ENCODE measurements at places on chromosomes 4 and X.

GRCh38 chr4:6492027-6492590, 19.7 kb upstream of the PPP2R2C start:
- peak; percentile 15 for DNase-seq

DNA sequence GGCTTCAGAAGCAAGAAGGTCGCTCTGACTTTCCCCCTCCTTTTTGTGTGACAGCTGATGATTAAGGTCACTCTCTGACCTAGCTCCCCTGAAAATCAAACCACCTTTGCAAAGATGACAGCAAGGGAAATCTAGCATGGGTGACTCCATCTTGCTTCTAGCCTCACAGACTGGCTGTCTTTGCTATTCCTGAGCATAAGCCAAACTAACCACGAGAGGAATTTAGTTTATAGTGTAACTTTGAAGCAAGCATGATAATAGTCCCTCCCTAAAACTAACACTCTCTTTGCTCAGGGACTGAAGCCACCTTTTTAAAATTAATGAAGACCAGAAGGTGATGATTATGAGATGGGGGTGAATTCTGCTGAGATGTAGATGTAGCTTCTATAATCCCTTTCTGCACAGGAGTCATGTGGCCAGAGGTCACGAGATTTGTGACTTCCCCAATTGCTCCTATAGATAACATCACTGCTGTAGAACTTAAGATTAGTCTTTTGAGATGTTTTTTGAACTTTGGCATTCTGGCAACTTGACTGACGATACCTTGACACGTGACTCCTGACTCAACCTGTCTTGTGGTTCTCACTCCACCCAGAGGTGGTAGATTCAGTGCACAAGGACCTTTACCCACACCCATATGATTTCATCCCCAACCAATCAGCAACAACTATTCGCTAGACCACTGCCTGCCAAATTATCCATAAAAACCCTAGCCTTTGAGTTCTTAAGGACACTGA, 14.9 kb upstream of the PDE5A start:
- DNase-seq = no peak

- DNase-seq = no peak
Measured at GRCh38 chrX:40420899-40421729, 159.7 kb upstream of the ATP6AP2 start.

DNA sequence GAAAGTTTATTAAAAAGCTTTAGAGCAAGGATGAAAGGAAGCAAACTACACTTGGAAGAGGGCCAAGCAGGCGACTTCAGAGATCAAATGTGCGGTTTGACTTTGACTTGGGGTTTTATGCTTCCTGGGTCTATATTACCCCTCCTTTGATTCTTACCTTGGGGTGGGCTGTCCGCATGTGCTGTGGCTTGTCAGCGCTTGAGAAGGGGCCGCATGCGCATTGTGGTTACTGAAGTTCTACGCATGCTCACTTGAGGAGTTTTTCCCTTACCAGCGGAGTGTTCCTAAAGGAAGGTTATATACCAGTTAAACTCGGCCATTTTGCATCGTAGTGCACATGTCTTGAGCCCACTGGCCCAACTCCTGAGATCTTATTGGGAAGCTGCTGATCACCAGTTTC, 9.9 kb downstream of the ZNF157 start:
- peak; percentile 81 for DNase-seq

DNA sequence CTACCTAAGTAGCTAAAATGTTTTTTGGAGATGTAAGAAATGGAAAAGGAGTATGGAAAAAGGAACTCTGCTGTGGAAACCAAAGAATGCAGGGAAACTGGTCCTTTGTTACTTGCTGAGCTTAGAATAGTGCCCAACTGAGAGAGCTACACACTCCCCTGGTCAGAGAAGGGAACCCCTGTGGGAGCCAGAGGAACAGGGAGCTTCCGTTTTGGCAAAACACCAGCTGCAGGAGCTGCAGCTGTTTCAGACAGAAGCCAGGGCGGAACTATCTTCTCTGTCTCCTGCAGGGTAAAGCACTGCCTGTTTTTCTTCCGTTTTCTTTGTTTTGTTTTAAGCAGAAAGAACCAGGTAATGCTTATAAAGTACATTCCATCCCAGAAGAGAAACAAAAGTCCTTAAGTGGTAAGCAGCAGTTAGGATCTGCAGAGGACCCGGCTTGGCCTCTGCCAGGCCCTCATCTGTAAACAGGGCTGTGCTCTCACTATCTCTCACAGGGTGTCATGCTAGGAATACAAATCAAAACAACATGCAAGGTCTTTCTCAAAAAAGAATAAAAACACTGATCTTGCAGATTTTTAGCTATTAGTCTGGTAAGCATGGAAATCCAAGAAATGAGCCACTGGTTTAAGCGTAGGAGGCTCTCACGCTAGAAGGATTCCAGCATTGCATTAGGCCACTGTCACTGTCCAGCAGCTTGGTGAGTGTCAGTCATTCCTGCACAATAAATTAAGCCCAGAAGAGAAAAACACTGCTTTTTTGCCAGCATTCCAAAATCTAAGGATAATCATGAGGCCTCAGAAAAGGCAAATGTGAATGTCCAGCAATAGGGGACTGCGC, 76.1 kb downstream of the CHST7 start:
- DNase-seq = no peak

DNA sequence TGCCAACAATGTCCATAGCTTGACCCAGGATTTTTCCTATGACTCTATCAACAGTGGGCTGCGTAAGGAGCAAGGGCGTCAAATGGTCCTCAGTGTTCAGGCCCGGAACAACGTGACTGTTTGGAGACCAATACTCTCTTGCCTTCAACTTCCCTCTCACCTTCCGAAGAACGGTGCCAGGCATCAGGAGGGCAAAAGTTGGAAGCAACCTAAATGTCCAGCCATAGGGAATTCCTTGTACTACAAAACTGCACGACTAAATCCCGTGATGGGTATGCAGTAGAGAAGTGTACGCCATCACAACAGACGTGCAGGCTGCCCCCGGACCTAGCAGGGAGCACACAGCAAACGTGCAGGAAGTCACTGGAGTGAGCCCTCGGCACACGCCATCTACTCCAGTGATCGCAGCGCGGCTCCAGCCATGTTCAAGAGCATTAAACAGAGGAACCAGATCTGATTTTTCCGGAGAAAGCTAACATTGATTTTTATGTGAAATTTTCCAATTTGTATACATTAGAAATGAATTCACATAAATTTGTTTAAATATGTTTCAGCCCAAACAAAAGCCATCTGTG, 79.0 kb downstream of the JAKMIP1 start:
- peak; percentile 17 for DNase-seq

- DNase-seq = no peak
Measured at GRCh38 chrX:45379236-45379635, 178.6 kb upstream of the DIPK2B start.

DNA sequence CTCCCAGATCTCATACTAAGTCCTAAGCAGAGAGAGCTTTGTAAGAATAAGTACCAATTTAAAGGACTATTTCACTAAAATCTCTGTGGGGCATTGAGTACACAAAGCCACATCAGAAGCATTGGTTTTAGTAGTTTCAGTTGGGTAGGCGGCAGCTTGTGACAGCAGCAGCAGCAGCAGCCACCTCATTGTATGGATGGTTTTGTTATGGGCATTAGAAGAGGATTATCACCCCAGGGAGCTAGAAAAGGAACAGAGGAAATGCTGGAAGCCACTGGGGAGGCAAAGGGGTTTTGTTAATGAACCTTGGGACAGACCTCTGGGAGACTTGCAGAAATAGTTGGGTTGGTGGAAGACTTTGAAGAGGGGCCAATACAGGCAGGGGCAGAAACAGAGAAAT, 93.9 kb upstream of the FRMPD3 start:
- no peak for DNase-seq

- no peak for DNase-seq
Measured at GRCh38 chrX:77953302-77953701, 16.1 kb downstream of the PGAM4 start.

GRCh38 chr4:84417997-84418709, 80.9 kb downstream of the NKX6-1 start:
- no peak for DNase-seq

DNA sequence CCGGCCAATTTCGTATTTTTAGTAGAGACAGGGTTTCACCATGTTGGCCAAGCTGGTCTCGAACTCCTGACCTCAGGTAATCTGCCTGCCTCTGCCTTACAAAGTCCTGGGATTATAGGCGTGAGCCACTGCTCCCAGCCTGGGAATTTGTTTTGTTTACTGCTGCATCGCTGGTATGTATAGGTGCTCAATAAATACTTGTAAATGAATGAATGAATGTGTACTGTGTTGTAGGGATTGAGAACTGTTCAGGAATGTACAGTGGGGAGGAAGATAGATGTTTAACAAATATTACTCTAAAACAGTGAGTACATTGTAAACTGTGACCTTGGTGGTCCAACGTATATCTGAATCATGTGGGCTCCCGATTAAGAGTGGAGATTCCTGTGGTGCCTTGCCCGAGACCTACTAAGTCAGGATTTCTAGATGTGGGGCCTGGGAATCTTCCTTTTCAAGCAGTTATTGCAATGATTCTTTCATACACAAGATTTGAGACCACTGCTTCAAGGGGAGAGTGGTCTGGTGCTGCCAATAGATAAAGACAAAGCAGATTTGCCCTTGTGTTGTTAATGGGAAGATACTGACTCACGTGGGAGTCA, 41.0 kb downstream of the WWC2 start:
- no peak for DNase-seq

DNA sequence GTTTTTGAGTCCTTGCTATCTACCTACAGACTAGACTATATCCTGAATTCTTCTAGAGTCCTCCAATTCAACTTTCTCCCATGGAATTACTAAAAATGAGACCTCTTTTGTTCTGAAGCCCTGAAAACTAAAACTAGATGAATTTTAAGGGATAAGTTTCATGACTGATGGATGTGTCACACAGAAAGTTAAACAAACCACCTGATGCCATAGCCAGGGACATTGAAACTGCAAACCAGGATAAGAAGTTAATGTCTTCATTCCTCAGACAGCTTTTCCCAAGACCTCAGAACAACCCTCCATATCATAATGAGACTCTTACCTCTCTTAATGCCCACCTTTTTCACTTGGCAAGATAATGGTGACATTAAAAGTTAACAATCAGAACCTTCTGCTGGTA, 81.5 kb upstream of the PTPN13 start:
- DNase-seq = no peak

DNA sequence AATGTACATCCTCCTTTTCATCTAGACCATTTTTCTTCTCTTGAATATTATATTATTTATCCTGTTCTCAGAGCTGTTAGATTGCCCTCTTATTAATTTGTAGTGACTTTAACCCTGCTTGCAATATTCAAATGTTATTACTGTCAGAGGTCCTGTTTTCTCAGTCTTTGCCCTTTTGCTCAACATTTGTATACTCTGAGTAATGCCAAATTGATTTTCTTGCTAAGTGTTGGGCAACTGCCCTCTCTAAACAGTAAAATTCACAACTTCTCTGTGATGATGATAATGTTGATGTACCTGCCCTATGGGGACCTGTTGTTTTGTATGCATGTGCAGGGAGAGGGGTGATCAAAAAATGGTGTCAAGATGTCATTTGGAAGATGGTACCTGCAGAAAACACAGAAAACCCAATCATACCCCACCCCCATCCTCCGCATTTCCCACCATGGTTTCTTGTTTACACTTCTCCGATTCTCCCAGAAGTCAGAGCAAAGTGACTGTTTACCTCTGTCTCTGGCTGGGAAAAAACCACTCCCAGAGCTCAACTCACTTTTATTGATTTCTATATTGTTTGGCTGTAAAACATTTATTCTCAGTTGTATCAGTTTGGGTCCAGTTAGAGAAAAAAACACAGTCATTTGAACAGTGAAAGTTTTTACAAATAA, 694.0 kb downstream of the IL1RAPL1 start:
- no peak for DNase-seq

DNA sequence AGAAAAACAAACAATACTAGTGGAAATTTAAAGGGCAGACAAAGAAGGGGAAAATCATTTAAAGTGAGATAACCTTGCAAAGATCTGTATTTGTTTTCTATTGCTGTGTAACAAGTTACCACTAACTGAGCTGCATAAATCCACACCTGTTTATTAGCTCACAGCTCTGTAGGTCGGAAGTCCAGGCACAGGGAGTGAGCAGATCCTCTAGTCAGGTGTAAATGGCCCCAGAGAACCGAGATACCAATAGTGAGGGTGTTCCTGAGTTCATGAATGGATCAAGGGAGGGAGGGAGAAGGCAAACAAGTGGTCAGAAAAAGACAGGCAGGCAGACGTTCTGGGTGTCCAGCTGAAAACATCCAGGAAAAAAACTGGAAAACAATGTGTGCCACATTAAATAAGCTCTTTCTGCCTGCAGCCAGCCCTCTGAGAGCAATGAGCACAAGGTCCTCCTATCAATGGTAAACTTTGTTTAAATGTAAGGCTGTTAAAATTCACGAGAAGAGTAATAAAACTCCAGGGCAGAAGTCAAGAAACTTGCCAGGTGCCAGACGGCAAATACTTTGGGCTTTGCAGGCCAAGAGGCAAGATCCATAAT, 25.0 kb downstream of the ADGRA3 start:
- no peak for DNase-seq

DNA sequence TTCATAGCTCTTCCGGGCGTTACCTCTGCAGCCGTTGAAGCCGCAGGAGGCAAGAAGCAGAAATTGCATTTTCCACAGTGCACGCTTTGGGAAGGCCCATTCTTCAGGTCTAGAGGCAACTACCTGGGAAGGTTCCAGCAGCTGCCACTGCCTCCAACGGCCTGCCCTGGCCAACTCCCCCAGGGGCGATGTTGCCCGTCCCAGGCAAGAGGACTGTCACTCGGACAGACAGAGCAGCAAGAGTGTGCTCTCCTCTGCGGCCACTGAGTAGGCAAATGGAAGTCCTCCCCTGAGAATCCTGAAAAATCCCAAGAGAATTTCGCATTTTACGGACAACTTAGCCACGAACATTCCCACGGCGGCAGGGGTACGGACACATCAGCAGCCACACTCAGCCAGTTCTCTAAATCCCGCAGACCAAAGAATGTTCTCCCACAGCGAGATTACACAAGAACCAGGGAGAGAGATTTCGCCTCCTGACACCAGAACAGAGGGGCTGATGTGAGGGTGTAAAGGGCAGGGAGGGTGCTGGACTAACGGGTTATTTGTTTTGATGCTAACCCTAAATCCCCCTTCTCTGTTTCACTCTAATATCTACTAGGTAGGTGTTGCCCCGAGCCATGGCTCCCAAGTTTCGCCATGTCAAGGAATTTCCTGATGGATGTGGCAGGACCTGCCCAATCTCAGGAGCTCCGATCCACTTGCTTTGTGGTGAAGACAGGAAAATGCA, 63.8 kb downstream of the SEPSECS start:
- DNase-seq = no peak

DNA sequence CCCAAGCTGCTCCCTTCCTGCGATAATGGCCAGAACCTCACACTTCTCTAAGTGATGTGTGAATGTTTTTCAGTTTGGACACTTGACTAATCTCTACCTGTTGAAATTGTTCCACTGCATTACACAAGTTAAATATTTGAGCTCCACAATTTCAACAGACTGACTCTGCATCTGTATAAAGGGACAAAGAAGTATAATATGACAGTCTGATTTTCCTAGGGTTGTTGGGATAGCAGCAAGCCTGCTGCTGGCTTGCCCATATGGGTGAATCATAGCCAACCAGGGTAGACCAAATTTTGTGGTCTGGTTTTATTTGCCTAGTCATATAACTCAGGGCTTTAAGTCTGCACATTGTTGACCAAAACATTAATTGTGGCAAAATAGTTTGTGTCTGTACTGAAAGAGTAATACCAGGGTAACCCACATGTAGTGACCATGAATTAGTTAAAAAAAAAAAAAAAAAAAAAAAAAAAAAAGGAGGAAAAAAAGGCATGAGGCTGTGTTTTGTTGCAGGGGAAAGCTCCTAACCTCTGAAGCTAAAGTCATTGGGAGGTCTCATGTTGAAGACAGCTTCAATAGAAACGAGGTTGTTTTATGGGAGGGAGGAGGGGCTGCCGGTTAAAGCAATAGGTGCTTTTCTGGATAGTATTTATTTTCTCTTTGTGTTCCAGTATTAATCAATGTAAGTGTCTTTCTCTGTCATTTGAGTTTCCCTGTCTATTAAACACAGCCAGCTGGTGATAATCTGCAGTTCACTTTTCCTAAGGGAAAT, 534.2 kb downstream of the RAB28 start:
- no peak for DNase-seq

Data from activated CD8-positive, alpha-beta memory T cell treated with anti-CD3 and anti-CD28 coated beads for 24 hours (primary cell).